ENCODE measurements at places on chromosomes 16 and 17.

- DNase-seq: no peak
Measured at GRCh38 chr17:19943026-19943425, 34.6 kb downstream of the AKAP10 start.

DNA sequence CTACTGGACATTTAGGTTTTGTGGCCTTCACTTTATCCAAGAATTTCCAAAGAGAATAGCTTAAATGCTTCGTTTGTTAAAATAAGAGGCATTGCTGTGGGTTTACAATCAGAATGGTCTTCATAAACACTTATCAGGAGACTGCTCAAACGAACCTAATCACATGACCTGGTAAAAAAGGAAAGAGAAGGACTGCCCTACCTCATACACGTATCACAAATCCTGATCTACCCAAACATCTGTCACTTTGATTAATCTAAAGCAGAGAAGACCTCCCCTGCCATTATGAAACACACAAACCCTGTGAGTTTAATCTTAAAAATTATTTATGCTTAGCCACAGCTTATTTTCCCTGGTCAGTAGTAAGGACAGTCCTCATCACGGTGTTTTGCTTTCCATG, 76.6 kb downstream of the PARN start:
- DNase-seq: no peak

GRCh38 chr17:34726536-34727384, 147.4 kb downstream of the TMEM132E start:
- DNase-seq: no peak

DNA sequence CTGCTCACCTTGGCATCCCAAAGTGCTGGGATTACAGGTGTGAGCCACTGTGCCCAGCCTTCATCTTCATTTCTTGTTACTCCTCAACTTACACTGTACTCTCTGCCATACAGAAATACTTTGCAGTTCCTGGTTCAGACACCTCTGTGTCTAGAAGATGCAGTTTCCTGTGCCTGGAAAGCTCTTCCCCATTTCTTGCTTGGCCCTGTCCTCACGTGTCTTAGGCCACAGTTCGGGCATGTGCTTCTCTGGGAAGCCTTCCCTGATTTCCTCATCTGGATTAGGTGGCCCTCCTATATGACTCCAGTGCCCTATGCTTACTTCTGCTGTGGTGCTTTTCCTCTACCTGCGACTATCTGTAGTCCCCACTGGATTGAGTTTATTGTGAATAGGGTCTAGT, 26.5 kb upstream of the CDR2 start:
- DNase-seq: peak; percentile 22

- no peak for DNase-seq
Measured at GRCh38 chr17:7606280-7606679, 8.4 kb downstream of the FXR2 start.

DNA sequence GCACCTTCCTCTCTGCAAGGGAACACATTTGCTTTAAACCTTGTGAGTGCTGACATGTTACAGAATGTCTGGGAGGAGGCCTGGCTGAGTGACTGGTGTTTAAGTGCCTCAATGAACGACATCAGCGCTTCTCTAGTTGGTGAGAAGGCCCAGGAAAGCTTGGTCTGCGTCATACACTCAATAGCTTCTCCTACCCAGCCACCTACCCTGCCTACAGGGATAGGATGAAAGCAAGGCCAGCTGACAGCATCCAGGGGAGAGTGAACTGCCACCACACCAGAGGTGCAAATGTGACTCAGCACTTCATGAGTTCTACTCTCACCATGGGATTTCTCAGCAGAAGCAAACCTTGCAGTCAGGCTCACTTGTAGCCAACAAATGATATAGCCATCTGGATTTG, 31.7 kb upstream of the CFAP20 start:
- DNase-seq: no peak

GRCh38 chr17:14579716-14580115, 278.8 kb downstream of the HS3ST3B1 start:
- no peak for DNase-seq

GRCh38 chr16:87463722-87464690, 28.8 kb downstream of the ZCCHC14 start:
- no peak for DNase-seq

DNA sequence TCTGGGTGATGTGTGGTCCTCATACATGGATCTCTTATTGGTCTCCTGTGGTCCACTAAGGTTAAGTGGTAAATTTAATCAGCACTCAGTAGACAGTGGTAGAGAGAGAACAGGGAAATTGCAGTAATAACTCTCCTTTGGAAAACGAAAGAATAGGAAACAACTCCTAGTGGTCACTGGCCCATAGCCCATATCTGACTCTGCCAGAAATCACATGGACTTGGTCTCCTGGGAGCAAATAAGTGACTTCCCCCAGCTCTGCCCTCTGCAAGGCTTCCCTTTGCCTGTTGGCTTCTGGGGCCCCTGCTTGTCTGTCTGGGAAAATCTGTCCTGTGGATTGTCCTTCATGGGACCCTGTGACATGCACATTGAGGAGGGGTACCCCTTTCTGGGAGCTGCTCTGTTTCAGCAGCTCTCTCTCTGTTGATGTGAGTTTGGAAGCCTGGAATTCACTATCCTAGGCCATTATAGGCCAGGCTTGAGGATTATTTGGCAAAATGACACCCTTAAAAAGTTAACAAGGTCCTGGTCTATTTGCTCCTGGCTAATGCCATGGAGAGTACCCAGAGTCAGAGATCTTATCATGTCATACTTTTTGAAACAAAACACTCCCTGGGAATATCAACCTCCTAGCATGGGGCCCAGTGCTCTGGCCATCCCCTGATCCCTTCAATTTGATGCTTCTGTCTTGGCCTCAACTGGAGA, 58.0 kb upstream of the HNF1B start:
- DNase-seq: no peak

GRCh38 chr17:31582151-31582907, 190.9 kb downstream of the RAB11FIP4 start:
- DNase-seq: no peak

DNA sequence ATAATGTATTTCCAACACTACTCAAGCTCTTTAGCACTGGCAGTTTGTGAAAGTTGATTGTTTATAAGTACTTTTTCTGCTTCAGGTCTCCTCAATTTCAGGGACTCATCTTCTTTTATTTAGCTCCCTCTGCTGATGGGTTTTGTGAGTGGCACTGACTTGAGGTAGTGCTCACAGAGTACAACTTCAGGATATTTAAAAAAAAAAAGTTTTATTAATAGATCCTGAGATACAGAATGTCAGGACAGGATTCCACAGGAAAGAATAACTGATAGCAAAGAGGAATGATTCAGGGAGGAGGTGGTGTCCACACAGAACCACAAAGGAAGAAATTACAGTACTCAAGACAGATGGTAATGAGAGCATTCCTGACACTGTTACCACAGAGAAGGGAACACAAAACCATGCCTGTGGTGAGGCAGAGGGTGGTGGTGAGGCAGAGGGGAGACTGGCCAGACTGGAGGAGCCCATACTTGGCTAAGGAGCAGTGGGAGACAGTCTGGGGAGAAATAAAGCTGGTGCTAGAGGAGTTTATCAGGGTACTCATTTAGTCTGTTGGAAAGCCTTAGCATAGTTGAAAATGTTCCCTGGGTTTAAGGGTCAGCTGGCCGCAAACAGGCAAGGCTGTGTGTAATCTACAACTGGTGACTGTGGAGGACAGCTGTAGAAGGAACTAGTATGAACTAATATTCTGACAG, 63.7 kb downstream of the SPAG9 start:
- DNase-seq: no peak

DNA sequence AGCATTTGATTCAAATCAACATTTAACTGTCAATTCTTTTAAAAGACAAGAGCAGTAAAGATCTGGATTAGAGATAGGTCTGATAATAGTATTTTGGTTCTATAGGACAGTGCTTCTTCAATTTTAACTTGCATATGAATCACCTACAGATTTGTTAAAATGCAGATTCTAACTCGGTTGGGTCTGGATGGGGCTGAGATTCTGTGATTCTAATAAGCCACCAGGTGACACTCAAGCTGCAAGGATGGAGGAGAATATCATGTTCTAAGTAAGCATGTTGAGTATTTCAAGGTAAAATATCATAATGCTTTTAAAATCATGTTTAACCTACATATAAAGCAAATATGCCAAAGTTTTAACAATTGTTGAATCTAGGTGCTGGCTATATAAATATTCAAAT, 15.8 kb downstream of the TSPOAP1 start:
- DNase-seq: no peak

DNA sequence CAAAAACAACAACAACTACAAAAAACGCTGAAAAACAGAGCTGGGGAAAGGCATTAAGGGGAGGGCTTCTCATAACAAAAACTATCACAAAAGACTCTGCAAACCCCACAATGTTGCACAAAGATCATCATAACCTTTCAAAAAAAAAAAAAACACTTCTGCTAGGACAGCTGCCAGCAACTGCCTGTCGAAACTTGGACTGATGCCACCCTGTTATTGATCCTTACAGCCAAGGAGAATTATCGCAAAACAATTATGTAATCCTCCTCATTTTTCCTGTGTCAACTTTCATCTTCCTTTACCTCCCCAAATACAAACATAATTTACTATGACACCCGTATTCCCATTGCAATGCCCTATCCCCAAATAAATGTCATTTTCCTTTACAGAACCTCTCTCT, 9.3 kb downstream of the CCDC40 start:
- DNase-seq: no peak

DNA sequence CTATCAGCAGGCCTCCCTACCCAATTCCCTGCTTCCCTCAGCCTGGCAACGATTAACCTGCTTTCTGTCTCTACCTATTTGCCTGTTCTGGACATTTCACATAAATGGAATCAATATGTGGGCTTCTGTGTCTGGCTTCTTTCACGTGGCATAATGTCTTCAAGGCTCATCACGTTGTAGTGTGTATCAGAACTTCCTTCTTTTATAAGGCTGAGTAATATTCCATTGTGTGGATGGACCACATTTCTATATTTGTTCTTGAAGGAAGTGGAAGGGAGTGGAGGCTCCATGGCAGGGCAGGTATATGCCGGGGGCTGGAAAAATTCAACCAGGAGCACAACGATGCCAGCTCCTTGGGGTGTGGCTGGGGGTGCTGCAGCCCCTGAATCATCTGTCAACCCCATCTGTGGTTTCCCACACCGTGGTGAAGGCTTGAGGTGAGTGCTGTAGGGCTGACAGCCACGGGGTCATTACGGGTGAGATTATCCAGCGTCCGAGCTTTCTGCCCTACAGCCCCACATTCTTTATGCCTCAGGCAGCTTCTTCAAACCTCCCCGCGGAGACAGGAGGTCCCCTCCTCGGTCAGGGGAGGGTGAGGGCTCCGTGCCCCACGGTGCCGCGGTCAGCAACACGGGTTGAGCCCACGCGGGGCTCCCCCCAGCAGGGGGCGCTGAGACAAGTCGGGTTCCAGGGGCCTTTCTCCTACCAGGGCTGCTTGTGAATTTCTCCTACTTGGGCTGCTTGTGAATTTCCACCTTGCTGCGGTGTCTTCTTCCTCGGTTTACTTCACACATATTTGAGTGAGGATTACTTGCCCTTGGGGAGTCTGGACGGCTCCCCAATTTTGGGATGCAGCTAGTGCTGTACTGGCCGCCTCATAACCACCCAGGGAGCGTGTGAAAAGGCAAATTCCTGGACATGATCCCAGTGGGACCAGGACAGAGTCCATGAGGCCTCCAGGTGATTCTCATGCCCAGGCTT, 18.3 kb upstream of the WFIKKN2 start:
- DNase-seq: peak; percentile 82

DNA sequence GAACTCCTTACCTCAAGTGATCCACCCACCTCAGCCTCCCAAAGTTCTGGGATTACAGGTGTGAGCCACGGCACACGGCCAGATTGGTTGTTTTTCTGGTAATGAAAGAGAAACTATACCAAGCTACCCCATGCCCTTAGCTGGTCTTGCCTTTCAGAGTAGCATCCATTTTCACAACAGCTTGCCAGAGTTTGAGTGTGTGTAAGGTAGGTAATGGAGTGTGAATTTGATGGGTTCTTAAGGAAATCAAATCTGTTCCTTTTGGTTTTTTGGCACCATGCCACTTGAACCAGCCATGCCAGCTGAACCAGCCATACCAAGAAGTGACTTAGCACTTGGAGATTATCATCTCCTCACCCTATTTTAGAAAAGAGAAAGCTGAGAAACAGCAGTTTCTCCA, 5.1 kb downstream of the CALCOCO2 start:
- no peak for DNase-seq

DNA sequence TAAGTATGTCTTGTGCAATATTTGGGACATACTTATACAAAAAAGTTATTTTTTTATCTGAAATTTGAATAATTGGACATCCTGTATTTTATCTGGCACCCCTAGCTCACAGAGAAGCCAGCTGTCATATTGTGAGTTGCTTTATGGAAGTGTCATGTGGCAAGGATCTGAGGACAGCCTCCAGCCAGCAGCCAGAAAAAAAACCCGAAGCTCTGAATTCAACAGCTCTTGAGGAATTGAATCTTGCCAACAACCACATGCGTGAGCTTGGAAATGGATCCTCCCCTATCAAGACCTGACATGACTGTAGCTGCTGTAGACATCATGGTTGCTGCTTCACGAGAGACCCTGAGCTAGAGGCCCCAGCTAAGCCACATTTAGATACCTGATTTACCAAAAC, 187.2 kb upstream of the SHISA6 start:
- no peak for DNase-seq

Data from H1 (cell line).